ENCODE measurements at places on chromosomes 12 and 14.

- no peak for DNase-seq
Observed at GRCh38 chr14:80275208-80275850, 64.0 kb upstream of the DIO2 start.

- no peak for DNase-seq
Observed at GRCh38 chr14:21882226-21882625, 208.6 kb upstream of the OR4E1 start.

DNA sequence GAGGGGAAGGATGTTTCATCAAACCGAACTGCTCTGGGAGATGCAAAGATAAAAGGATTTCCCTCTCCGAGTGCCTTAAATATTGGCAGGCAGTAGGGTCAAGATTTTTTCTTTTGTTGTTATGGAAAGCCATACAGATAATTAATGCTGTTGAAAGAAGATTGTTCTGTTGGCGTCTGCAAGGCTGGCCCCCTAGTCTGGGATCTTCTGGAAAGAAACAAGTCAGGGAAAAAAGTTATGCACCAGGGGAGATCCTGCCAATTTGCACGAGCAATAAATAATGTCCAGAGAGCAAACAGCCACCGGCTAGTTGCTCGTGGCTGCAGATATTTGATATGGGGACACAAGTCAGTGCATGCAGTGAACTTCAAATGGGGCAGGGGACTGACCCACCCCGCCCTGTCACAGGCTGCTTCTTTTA is 202.1 kb upstream of the MYL2 start:
- DNase-seq = no peak

GRCh38 chr12:116631619-116632018 is 72.4 kb downstream of the MAP1LC3B2 start:
- no peak for DNase-seq

DNA sequence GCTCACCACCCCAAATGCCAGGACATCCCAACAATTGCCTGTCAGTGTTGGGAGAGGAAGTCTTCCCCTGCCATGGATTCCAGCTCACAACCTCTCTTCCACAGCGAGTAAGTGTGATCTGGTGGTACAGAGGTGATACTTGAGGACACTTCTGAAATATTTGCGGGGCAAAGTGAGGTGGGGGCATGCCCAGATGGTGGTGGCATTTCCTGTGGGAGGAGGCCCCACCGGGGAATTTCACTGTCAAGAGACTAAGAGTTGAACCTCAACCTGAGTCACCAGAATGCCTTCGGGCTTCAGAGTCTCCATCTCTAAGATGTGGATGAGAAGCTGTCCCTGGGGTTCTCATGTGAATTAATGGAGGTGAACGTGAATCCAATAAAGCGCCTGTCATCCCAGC is 122.3 kb upstream of the RFLNA start:
- DNase-seq = no peak

DNA sequence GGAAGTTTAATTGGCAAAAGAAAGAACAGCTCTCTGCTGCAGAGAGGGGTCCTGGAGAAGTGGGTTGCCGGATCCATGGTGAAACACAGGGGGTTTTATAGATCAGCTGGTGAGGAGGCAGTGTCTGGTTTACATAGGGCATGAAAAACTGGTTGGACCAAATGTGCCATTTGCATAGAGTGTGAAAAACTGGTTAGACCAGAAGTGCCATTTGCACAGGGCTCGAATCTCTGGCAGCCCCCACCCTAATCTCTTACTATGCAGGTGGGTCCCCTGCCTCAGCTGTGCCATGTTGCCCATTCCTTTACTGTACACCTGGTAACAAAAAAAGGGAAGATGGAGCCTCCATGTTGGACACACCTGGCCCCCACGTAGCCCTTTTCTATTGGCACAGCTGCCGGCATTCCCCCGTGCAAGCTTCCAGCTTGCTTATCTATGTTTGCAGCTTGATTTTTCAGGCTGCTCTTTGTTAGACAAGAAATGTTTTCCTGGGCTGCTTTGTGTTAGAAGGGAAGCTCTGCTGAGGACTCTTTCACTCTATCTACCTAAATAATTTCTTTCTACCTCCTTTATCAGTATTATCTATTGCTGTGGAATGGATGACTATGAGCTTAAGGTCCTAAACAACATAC is 61.1 kb upstream of the TMEM132D start:
- no peak for DNase-seq
